Activated naive CD8-positive, alpha-beta T cell treated with anti-CD3 and anti-CD28 coated beads, Interleukin-2, amount 10 ng/mL, durations not matched to agents 7 days and 5 days (primary cell): ENCODE measurements at places on chromosomes 3 and 15.

- DNase-seq: no peak
These were observed 25.2 kb upstream of the CNTN3 start for GRCh38 chr3:74639681-74640080.

DNA sequence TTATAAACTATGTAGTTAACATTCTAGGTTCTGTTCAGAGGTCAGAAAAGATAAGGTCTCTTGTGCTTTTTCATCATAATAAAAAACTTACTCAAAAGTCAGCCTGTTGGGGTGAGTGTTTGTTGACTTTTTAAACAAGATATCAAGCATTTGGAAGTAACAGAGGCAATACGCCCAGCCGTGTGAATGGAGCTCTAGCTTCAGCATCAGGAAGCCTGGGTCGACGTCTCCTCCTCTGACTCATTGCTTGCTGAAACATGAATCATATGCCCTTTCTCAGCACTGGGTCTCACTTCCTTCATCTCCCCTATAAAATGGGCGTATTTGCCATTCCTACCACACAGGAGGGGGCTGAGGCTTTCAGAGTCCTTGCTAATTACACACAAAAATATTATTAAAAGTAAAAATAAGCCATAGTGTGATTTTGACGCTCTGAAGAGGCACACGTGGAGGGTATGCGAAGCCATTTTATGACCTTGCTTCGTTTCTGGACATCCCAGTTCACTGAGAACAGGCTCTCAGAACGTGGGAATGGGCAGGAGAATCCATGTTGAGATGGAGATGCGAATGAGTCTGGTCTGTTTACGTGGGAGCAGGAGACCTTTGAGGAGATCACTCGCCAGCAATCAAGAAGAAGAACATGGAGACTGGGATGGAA lies 220.8 kb upstream of the TPRG1 start:
- DNase-seq: no peak

GRCh38 chr3:61742006-61742405 lies 180.6 kb downstream of the PTPRG start:
- DNase-seq: no peak

GRCh38 chr15:88982304-88982945 lies 69.2 kb upstream of the MFGE8 start:
- no peak for DNase-seq

- DNase-seq: no peak
These were observed 1.2 kb upstream of the UBP1 start for GRCh38 chr3:33441225-33441976.

DNA sequence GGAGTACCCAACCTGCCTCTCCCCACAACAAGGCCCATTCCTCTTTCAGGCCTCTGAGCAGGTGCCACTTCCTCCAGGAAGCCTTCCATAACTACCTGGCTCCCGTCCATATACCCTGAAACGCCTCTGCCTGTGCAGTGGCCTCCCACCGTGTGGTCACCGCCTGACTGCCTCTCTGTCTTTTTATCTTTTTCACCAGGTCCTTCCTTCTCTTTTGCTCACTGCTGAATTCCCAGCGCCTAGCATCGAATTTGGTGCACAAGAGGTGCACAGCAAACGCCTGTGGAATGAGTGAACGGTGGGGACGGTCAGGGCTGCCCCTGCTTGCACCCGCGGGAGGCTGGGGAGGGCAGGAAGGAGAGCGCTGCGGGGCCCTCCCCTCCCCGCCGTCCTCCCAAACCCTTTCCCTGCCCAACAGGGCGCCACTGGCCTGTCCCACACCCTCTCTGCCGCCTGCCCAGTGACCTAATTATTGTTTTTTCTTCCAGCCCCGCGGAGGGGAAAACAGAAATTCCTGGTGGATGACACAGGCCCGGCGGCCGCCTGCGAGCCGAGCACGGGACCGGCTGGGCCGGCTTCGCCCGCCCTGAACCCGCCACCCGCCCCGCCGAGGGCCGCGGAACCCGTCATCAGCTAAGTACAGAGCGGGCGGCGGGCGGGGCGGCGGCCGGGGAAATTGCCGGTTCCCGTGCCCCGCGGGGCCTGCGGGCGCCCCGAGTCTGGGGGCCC lies 140.1 kb downstream of the SMAD6 start:
- peak; percentile 50 for DNase-seq

- DNase-seq: no peak
These were observed 6.0 kb upstream of the MELTF start for GRCh38 chr3:197035577-197035976.

GRCh38 chr15:95709959-95710695 lies 620.4 kb upstream of the NR2F2 start:
- DNase-seq: no peak

DNA sequence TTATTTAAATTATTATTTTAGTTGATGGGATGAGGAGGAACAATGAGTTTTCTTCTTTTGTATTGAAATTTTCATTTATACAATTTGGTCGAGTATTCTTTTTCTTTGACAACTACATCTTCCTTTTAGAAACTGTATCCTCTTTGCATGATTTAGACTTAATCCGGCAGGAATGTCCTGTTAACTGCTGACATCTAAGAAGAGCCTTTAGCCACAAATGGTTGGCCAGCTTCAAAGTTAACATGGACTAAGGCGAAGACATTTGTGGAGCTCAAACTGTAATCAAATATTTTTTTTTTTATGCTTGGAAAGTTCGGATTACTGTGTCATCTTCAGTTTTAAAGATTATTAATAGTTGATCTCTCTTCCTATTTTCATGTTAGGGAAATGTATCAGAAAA lies 43.2 kb downstream of the RIOX2 start:
- DNase-seq: no peak

DNA sequence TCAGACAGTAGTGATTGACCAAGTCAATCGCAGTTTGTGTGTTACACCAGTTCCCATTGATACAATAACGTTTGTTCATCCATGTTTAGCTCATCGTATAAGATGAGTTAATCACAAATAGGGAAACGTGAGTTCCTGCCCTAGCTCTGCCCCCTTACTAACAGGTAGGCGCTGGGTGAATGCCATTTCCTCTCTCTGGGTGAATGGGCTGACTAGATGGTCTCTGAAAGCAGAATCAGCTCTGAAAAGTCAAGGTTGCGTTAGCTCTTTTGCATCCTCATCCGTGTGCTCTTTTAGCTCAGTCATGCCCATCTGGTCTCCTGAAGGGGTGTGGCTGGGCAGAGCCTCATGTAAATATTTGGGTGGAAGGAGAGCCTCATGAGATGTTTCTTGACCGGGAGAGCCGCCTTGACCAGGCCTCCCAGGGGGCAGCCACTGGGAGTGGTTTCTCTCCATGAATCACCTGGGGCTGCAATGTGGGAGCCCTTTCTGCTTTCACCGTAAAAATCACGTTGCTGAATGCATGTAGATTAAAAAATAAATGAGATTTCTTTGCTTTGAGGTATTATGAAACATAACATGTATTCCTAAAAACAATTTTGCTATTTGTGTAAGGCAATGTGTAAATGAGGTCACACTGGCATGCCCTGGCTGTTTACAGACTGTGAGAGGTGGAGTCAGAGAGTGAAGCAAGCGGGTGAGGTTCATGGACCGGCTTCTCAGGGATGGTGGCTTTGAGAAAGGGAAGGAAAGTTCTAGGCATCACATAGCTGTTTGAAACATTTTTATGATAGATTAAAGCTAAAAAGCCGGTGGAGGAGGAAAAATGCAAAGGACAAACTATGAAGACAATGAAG lies 108.4 kb upstream of the RASGRP1 start:
- DNase-seq: no peak

DNA sequence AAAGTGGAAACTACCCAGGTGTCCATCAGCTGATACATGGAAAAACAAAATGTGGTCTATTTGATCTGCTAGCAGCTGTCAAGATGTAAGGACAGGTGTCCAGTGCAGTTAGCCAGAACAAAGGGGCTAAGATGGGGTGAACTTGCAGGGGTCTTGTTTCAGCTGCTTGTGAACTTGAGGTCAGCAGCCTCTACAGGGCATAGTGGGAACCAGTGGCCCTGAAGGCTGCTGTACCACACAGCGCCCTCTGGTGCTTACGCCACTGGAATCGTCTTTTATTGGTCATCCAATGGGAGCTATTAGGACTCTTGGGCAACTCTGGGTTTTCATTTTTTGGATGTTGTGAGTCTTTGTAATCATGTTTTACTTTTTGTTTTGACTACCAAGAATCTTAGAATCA lies 62.2 kb upstream of the CTSH start:
- peak; percentile 61 for DNase-seq

GRCh38 chr15:68277131-68277602 lies 378 bp upstream of the FEM1B start:
- no peak for DNase-seq

- DNase-seq: no peak
These were observed 12.8 kb upstream of the ARRDC4 start for GRCh38 chr15:97947465-97948260.

DNA sequence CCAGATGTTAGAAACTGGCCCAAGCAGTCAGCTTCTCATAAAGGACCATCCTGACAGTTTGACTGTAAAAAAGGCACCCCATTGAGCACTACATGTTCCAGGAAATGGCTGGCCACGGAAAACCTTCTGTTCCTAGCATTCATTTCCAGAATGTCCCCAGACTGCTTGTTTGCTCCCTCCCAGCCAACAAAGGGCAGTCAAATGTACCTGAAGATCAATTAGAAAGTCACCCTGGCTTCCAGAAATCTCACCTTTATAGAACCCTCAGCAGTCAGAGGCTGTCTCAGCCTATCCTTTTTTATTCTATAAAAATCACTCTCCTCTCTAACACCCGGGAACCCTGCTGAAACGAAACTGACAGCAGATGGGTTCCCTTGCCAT lies 784 bp upstream of the SAMMSON start:
- no peak for DNase-seq

- no peak for DNase-seq
These were observed 16.1 kb upstream of the ATP8B4 start for GRCh38 chr15:50135031-50135551.

DNA sequence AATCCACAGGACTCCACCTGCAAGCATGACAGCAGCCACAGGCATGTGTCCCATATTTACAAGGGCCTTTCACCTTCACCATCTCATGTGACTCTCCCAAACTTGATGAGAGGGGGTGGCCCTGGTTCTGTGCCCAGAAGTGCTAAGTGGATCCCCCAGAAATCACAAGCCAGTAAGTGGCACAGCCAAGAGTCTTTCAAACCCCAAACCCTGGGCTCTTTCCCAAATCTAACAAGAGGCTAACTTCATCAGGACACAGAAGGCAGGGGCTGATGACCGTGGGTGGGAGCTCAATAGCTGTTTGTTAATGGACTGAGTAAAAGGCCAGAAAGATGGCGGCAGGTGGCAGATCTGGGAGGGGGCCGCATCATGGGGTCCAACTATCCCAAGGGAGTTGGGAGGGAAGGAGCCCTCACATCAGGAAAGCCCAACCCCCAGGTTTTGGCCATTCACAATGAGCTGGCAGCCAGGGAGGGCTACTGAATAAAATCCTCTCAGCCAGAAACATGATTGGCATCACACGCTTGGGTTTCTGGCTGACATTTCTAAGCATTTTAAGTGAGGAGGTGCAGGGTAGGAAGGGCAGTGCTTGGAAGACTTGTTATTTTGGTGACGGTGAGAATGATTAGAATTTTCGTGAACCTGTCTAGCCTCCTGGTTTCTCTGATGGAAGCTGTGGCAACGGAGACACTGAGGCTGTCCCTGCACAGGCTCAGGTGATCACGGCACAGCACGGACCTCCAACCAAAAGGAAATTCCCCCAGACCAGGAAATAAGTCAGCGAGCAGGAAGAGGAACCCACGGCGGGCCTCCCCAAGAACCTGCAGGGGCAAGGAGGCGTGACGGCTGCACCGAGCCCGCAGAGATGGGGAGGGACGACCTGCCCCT lies 109.3 kb downstream of the OXNAD1 start:
- DNase-seq: peak; percentile 50

DNA sequence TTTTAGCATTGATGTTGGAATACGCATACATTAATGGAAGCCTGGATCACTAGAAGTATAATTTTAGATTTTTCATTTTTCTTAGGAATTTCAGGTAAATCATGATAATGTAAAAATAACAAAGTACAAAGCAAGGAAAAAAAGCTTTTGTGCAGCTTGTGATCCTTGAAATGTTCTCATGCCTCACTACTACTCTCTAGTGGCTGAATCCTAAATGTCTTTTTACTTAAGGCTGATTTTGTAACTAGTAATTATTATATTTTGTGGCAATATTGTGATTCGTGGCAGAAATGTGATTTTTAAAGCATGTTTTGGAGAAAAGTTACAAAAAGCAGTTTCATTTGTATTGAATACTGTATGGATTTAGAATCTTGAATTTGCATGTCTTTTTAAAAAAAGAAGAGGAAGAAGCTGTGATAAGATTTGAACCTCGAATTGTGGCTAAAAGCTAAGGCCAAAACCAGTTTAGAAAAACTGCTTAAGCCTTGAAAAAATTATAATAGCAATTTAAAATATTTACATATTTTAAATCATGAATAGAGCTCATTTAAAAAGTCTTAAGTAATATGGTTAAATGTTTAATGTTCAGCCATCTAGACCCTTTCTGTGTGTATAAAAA lies 39.0 kb downstream of the U2SURP start:
- DNase-seq: no peak

DNA sequence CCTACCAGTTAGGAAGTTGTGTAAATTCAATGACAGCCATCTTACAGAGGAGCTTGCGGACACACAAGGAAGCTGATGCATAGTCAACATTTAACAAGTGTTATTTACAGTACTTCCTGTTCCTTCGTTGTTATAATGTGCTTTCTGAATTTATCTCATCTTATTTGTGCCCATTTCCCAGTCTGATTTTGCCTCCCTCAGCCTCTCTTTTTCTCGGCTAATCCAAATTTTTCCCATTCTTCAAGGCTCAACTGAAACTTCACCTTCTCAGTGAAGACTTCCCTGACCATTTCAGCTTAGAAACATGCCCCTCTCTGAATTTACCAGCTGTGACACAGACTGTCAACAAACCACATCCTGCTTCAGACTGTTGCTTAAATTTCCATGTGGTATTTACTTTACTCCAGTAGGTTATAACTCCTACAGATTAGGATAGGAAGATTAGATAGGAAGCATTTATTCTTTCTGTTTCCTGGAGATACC lies 55.7 kb upstream of the CP start:
- DNase-seq: no peak

- DNase-seq: no peak
These were observed 281.7 kb downstream of the ROBO2 start for GRCh38 chr3:77321646-77322045.

DNA sequence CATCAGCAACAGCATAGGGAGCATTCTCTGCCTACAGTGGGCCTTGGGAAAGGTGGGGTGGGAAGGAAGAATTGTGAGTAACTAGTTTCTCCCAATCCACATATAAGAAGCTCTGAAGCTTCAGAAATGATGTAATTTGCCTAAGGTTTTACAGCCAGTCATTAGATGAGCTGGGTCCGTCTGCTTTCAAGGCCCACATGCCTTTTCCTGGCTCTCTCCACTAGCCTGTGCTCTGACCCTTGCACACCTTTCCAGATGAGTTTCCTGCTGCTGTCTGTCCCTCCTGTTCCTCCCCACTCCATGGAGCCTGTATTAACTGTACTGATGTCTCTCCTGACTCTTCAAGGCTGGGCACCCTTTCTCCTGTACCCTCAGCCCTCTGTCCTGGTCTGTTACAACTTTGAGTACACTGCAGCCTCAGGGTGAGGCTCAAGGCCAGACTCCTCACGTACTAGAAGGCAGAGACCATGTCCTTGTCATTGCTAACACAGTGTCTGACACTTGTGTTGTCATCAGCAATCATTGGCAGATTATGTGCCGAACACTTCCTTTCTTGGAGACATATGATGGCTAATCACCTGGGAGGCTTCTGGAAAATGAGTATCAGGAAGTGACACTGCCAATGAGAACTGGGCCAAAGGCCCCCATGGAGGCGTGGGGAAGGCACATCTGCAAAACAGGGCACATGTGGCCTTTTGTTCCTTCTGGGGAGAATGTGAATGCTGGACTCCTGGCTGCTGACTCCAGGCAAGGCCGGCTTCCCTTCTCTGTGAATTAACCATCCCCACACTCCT lies 6.6 kb downstream of the TM6SF1 start:
- DNase-seq: no peak
